ENCODE measurements at places on chromosomes 3 and 15.

- DNase-seq, result peak; percentile 82
Measured at GRCh38 chr15:99719096-99719541, 14.1 kb downstream of the LYSMD4 start.

GRCh38 chr3:19248143-19248542 lies 99.8 kb downstream of the KCNH8 start:
- no peak for DNase-seq

- DNase-seq, result peak; percentile 50
Measured at GRCh38 chr3:189954733-189955665, 165.7 kb downstream of the P3H2 start.

DNA sequence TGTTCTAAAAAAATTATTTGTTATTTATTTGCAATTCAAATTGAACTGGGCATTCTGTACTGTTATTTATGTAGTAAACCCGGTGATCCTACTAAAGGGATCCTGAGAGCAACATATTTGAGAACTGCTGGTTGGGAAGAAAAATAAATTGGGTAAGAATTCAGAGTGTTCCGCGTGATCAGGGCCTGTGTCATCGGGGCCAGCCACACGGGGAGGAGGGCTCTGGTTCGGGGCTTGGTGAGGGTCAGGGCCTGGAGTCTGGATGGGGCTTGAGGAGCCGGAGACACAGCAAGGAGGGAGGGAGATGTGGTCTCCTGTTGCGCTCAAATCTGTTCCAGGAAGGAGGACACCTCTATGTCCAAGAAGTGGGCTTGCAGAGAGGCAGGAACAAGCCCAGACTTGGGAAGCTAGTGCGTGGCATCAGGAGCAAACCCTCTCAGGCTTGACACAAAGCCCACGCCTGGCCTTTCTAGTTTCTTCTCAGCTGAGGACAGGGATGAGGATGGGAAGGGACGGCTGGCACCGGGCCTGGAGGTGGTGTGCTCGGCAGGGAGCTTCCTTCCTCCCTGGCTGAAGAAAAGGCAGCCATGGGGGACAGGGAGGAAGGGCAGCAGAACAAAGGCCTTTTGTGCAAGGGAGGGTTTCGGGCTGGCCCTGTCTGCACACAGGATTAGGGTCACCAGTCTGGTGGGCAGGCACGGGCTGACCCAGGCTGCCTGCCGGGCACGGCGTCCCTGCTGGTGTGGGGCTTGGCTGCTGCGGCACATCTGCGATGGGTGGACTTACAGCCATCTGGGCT lies 22.9 kb upstream of the FBLN2 start:
- DNase-seq, result peak; percentile 81

- DNase-seq, result peak; percentile 79
Measured at GRCh38 chr15:56772868-56773639, 39.7 kb upstream of the ZNF280D start.
